Activated CD8-positive, alpha-beta memory T cell treated with anti-CD3 and anti-CD28 coated beads for 48 hours (primary cell): ENCODE measurements at places on chromosomes 1 and 21.

- DNase-seq, result no peak
These were observed 160.8 kb upstream of the APP start for GRCh38 chr21:26331205-26331980.

DNA sequence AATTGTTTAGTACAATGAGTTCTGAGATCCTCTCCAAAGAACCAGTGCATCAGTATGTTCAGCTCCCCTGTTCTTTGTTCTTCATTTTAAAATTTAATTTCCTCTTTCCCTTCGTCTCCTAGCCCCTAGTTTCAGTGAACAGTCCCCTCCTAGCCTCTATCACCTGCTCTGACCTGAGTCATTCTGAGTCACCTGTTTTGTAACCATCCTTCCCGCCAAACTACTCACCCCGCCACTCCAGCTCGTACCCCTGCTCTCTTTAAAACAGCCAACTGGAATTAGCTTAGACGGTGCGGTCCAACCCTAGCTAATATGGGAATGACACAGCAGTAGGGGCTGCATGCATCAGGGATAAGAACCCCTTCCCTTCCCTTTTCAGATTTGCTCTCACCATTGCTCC, 16.8 kb upstream of the ERVH48-1 start:
- DNase-seq, result no peak

- no peak for DNase-seq
These were observed 950 bp upstream of the INKA2 start for GRCh38 chr1:111739925-111740765.

DNA sequence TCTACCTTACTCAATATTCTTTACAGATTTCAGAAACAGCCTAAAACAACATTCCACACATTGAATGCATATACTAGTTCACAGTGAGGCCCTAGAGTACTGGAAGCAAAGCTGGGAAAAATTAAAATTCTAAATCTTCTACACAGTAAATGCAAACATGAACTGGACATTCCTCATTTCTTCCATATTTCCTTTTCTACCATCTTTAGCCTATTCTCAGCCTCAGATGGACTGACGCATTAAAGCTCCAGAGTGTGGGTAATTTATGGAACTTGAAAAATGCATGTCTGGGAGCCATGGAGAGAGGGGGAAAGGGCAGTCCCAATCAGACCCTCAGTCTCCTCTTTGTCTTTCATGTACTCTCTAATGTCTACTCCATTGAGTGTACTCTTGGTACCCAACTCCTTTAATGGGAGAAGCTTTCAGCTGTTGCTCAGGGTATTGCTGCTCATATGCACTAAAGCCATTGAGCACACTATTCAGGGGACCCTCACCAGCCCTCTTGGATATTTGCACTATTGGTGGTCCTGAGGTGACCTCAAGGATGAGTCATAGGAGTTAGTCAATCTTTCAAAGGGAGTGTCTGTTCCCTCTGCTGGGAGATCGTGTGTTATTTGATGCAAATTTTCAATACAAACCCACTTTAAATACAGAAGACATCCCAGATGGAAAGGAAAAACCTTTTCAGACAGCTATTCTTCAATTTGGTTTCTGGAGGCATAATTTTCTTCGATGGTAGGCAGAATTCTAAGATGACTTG, 83.3 kb upstream of the KCNJ15 start:
- DNase-seq, result no peak
